GM20000 (cell line): ENCODE measurements at places on chromosomes 11 and 22.

DNA sequence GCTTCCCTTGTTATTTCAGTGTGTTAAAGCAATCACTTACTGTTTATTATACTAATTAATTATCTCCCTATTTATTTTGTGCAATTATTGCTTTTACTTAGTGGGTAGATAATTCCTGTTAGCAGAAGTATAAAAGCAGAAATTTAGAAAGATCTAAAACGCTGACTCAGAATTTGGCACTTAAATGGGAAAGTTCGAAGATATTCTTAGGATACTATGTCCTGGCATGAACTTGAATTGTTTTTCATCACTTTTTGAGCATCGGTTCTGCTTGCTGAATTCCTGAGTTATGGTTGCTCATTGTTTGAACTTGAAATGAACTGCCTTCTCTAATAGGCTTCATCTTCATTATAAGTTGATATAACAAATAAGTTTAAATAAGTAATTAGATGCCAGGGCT lies 325.4 kb downstream of the JRKL start:
- no peak for DNase-seq

DNA sequence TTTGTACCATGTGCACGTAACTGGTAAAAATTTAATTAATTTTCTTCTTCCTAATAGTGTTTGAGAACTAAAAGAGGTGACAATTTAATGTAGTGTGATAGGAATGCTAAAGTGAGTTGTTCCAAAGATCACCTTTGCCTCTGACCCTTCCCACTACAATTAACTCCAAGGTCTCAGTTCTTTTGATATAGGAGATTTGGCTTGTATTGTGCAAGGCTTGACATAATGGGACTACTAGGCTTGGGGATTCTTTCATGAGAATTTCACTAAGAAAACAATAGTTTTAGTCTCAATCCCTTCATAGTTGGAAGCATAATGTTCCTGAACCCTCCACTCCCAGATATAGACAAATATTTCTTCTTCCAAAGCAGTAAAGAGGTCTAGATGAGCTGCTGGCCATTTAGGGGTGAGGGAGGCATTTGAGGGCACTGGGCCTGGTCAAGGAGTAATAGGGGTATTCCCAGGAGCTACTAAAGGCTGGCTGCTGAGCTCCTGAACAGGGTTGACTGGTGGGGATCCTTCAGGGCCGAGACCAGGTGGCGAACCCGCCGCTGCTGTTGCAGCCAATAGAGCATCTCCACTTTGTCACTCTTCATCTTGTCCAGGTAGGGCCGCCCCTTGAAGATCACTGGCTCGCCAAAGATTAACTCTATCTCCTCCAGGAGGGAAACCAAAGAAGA lies 2.7 kb downstream of the CCDC87 start:
- no peak for DNase-seq

- no peak for DNase-seq
Observed at GRCh38 chr11:67581469-67581868, 2.1 kb upstream of the GSTP1 start.

DNA sequence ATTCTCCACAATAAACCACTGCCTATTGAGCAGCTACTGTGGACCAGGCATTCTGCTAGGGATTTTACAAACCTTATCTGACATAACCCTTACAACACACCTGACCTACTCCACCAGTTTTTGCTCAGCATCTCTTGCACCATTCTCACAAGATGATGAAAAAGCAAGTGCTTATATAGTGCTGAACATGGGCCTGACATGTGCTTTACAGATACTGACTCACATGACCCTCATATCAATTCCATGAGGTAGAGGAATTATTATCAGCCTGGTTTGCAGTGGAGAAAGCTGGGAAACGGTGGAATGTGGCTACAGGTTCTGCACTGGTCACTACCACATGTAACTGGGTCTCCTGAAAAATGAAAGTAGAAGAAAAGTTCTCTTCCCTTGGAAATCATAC lies 37.5 kb upstream of the PANX1 start:
- DNase-seq = no peak

- DNase-seq = no peak
Observed at GRCh38 chr22:45310977-45311531, 1.3 kb downstream of the FAM118A start.

GRCh38 chr22:49025791-49026493 lies 801.7 kb downstream of the BRD1 start:
- DNase-seq = no peak
